Activated CD4-positive, alpha-beta T cell treated with anti-CD3 and anti-CD28 coated beads, Interleukin-2, amount 50 U/mL, for 48 hours (primary cell): ENCODE measurements at places on chromosomes 13 and 19.

- no peak for DNase-seq
Measured at GRCh38 chr13:19663416-19663979, 30.0 kb downstream of the MPHOSPH8 start.

DNA sequence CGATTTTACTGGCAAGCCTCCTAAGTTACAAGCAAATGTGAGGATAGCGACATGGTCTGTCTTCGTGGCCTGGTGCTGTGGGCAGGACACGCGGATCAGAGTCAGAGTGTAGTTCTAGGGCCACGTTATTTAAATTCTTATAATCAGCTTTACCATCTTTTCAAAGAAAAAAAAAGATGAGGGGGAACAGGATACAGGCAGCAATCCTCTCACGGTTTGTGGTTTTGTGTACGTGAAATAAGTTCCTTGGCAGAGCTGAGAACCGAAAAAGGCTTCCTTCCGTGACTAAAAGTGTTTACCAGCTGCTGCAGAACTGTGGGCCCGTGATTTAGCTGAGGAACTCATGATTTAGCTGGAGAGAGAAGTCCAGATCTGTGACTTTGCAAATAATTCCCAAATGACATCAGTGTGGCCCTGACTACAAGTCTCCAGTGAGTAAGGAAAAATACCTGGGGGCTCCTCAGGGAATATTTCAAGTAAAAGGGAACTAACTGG, 27.2 kb downstream of the RCBTB2 start:
- DNase-seq, result peak; percentile 51

DNA sequence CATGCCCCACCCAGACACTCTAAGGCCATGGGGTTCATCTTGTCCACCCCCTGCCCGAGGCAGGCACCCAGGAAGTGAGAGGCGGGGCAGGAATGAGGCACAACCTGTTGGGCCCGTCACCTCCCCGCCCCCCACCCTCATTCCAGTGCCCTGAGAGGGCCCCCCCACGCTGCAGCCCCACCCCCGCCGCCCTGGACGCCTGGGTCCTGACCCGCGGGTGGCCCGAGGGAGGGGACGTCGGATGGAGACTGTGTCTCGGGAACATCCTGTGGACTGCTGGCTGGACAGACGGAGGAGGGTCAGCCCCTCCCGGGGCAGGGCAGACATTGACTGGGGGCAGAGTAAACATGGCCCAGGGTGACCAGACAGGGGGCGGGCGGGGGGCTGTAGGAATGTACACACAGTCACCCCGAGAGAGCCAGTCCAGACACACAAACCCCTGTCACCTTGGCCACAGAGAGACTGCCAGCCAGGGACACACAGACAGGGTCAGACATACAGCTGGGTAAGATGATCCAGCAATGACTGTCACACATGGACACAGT, 7.4 kb upstream of the JUNB start:
- DNase-seq, result peak; percentile 43

- DNase-seq, result peak; percentile 5
Measured at GRCh38 chr13:91399189-91400062, 1.0 kb downstream of the GPC5 start.

- DNase-seq, result peak; percentile 87
Measured at GRCh38 chr19:46487802-46488445, 7.7 kb downstream of the PNMA8B start.

DNA sequence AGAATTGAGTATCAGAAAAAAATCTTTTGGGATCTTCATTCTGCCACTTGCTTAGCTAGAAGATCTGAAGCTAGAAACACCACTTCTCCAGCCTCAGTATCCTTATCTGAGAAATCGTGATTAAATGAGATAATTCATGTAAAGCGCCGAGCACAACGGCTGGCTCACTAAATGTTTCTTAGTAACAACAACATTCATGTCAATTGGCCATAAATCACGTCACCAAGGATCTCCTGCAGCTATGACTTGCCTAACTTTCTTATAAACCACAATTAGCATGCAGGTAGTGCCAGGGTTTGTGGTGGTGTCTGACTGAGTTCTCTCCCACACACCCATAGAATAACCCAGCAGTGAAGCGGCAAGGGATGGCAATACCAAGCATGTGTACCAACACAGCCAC, 501.3 kb downstream of the EFNB2 start:
- DNase-seq, result no peak

- DNase-seq, result no peak
Measured at GRCh38 chr13:20489185-20489820, 36.4 kb downstream of the CRYL1 start.

GRCh38 chr13:113373811-113374485, 10.0 kb upstream of the GRTP1 start:
- no peak for DNase-seq

GRCh38 chr13:114179087-114179658, at the start of gene CFAP97D2:
TSS of gene CFAP97D2 (plus strand) at chr13:114179257. CDS start at chr13:114179331, 74 bp downstream.
- no peak for DNase-seq

DNA sequence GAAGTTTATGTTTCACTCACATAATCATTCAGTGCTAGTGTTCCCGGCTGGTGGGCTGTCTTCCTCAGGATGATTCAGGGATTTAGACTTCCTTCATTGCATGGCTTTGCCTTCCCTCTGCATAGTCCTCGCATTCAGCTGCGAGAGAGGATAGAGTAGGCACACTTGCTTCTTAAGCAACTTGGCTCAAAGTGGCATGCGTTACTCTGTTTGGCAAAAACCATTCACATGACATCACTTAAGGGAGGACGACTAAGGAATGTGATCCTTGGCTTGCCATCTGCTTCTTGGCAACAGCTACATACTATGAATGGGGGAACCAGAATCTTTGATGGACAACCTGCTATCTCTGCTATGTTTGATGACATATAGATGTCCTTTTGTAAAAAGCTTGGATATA, 359.3 kb downstream of the TDRD3 start:
- DNase-seq, result no peak

DNA sequence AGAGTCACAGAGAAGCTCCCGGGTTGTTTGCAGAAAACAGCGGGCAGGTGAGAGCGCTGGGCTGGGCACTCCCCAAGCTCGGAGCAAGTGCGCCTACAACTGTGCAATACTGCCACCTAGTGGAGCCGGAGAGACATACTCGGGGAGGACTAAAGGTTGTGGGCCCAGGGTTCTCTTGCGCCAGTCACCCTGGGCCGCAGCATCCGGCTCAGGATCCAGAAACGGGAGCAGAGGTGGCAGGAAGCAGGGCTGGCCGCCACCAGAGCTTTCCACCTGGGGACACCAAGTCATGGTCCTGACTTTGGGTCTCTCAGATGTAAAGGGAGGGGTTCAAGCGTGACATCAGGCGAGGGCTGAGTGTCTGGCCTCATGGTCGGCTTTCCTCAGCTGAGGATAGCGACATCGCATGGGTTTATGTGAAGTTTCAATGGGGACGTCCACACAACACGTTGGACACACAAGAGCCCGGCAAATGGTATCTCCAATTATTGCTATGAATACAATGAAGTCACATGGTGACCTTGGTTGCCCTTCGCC, 11.2 kb upstream of the KLK4 start:
- peak; percentile 81 for DNase-seq

DNA sequence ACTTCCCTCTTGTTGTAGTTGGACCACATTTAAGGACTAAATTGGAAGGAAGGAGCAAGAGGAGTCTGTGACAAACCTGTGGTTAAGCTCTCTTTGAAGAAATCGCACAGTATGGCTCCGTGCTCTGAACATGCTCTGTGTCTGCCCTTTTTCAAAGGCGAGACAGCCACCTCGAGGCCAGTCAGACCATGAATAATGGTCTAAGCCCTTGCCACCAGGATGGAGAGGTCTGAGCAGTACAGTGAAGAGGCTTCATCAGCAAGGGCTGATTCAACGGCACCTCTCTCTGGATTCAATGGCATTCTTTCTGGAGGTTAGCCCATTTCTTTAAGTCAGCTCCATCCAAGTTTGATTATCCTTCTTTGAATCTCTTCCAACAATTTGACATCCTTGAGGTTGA, 30.9 kb downstream of the FAM216B start:
- no peak for DNase-seq

GRCh38 chr13:33072282-33072681, 56.1 kb downstream of the KL start:
- no peak for DNase-seq

- DNase-seq, result peak; percentile 71
Measured at GRCh38 chr19:873084-873483, 13.6 kb downstream of the CFD start.

GRCh38 chr13:112615391-112615790, 27.4 kb upstream of the TUBGCP3 start:
- no peak for DNase-seq

DNA sequence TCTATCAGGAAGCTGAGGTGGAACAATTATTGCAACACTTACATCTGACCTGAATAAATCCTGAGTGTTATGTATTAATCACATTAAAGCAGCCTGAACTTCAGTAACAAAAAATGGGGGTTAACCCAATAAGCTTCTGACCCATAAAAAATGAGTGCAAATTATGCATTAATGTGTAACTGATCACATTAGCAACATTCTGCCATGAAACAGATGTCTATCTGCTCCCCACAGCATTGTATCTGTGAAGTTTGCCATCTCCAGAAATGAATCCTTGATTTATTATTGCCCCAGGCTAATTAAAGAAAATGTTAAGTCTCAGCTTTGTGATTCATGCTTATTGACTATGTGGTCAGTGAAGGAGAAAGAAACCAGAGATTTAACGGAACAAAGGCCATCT, 304.9 kb downstream of the PCDH20 start:
- DNase-seq, result no peak

GRCh38 chr19:40365010-40365409, 16.5 kb downstream of the PLD3 start:
- DNase-seq, result no peak

- DNase-seq, result no peak
Measured at GRCh38 chr13:48494874-48495273, 38.0 kb downstream of the RCBTB2 start.

- DNase-seq, result no peak
Measured at GRCh38 chr13:97077341-97077740, 83.1 kb upstream of the OXGR1 start.

- no peak for DNase-seq
Measured at GRCh38 chr19:19743176-19743575, 10.3 kb upstream of the ZNF14 start.

GRCh38 chr13:20178156-20178555, 14.6 kb downstream of the GJB2 start:
- DNase-seq, result no peak
